ENCODE measurements at places on chromosomes 6 and 20.

GRCh38 chr20:5222919-5223634 lies 93.7 kb downstream of the PROKR2 start:
- DNase-seq = peak; percentile 46

GRCh38 chr6:145929037-145929633 lies 35.0 kb downstream of the SHPRH start:
- peak; percentile 74 for DNase-seq

GRCh38 chr6:78830805-78831204 lies 36.5 kb upstream of the IRAK1BP1 start:
- no peak for DNase-seq

GRCh38 chr6:42090819-42091717 lies 40.7 kb downstream of the TAF8 start:
- no peak for DNase-seq

GRCh38 chr6:45608252-45608913 lies 230.6 kb upstream of the SUPT3H start:
- DNase-seq = no peak

- DNase-seq = no peak
Observed at GRCh38 chr20:4127344-4127743, 112.0 kb upstream of the RNF24 start.

GRCh38 chr20:33373735-33374605 lies 27.3 kb downstream of the CDK5RAP1 start:
- DNase-seq = peak; percentile 66

DNA sequence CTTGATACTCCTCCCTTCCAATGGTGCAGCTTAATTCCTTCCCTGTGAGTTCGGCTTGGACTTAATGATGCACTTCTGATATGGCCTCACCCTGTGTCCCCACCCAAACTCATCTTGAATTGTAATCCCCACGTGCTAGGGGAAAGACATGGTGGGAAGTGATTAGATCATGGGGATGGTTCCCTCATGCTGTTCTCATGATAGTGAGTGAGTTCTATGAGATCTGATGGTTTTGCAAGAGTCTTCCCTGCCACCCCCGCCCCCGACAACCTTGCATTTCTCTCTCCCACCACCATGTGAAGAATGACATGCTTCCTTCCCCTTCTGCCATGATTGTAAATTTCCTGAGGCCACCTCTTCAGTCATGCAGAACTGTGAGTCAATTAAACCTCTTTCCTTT lies 50.3 kb upstream of the HLA-G start:
- DNase-seq = no peak

GRCh38 chr6:19896693-19897010 lies 59.5 kb downstream of the ID4 start:
- no peak for DNase-seq

GRCh38 chr6:45634231-45634630 lies 256.5 kb upstream of the SUPT3H start:
- DNase-seq = no peak

- DNase-seq = no peak
Observed at GRCh38 chr6:47483516-47483852, 5.9 kb downstream of the CD2AP start.
